Activated CD8-positive, alpha-beta memory T cell treated with anti-CD3 and anti-CD28 coated beads for 24 hours (primary cell): ENCODE measurements at places on chromosomes 11 and 22.

DNA sequence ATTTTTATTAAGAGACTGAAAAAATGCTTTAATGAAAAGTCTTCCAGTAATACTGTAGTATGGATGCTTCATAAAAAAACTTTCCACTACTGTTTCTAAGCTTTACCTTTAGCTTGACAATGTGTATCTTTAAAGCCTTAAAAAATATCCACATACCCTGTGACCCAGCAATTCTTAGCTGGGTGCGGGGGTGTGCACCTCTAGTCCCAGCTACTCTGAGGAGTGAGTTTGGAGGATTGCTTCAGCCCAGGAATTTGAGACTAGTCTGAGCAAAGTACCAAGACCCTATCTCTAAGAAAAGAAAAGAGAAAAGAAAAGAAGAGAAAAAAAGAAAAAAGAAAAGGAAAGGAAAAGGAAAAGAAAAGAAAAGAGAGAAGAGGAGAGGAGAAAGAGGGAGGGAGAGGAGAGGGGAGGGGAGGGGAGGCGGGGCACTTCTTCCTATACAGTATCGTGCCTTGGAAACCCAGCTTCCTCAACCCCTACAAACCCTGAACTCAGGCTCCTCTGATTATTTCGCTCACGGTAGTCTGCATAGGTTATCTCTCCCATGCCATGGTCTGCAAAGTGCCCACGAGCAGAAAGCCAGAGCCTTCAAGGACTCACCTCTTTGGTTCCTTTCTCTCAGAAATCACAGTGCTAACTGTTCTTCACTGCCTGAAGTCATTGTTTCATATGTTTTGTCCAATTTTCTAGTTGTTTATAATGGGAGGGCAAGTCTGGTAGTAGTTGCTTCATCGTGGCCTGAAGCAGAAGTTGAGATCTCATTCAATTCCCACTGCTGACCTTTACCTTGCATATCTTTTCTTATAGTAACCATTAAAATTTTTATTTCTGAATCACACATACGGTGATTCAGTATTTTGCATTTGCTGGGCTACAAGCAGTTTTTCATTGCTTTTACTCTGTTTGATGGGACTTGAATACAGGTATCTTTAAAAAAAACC, 82.2 kb downstream of the FAM83F start:
- DNase-seq: no peak

DNA sequence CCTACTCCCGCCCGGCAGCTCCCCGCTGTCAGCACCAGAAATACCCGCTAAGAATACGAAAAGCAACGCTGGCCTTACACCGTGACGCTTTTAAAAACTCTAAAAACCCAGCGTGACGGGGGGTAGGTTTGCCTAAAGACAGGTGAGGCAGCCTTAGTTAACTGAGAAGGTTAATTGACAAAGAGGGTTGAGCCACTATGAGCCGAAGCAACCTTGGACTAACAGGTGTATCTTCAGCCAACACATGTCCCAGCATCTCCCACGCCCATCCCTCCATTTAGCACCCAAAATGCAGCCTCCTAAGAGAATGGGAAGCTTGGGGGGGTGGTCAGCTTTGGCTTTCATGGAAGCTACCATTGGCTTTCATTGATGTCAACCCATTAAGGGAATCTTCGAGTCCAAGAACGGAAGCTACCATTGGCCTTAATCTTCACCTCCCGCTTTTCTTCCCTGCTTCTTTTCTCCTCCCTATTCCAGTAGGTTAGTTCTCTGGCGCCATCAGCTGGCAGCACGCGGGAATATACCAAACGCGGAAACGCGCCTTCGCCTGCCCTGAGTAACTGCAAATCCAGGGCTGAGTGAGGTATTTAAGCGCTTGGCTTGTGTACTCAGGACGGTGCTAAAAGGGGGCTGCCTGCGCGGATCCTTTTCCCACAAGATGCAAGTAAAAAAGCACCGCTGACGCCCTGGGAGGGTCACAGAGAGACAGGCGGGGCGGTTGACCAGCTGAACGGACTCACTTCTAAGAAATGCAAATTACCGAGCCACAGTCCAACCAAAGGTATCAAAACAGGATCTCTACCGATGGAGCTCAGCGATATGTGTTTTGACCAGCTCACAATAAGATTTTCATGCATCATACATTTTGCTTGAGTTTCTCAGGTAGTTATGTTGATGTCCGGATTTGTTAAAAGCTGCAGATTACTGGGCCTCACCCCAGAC, 38.5 kb upstream of the GLYATL1 start:
- no peak for DNase-seq

GRCh38 chr22:41833369-41834004, 582 bp downstream of the SREBF2 start:
- DNase-seq: peak; percentile 80

- DNase-seq: no peak
Measured at GRCh38 chr11:73539506-73540084, 58.3 kb downstream of the FAM168A start.

DNA sequence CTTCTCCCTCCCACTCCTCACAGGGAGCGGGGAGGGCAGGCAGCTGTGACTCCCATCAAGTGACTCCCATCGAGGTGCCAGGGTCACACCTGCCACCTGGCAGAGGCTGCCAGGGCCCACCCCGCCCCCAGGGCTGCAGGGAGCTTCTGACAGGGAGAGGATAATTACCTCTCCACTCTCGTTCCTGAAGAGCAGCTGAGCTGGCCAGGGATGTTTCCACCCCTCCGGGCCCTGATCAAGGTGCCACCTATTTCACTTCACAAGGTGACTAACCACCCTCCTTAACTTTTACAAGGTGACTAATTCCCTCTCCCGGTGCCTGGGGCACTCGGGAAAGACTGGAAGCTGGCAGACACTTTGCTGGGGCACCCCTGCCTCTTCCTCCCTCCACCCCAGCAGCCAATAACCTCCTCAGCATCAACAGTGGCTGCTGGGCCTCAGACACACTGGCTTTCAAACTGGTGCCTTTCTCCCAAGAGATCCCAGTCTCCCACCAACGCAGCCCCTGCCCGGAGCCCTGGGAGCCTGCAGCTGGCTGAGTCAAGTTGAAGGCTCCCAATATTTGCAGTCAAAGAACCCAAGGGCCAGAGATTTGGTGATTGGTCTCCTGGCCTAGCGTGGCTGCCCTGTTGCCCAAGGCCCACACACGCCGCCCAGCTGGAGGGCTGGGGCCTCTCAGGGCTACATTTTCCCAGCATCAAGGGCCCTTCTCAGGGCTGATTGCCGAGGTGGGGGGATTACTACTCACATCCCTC, 22.0 kb upstream of the MYRF start:
- no peak for DNase-seq

GRCh38 chr22:18985780-18986179, 49.7 kb upstream of the PRODH start:
- no peak for DNase-seq

DNA sequence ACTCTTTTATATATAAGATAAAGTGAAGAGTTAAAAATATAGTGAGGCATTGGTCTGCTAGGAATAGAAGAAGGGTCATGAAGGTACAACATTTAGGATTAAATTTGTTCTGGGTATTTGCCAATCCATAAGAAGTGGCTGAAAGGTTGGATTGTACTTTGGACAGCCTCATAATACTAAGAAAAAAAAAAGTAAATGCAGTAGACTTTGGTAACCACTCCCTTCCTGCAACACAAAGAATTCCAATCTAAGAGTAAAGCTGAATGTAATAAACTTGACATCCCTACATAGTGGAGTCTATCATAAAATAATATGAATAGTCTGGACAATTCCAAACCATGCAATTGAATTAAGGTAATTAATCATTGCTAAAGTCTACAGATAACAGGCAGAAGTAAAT, 2294.4 kb downstream of the LRRC4C start:
- DNase-seq: no peak

DNA sequence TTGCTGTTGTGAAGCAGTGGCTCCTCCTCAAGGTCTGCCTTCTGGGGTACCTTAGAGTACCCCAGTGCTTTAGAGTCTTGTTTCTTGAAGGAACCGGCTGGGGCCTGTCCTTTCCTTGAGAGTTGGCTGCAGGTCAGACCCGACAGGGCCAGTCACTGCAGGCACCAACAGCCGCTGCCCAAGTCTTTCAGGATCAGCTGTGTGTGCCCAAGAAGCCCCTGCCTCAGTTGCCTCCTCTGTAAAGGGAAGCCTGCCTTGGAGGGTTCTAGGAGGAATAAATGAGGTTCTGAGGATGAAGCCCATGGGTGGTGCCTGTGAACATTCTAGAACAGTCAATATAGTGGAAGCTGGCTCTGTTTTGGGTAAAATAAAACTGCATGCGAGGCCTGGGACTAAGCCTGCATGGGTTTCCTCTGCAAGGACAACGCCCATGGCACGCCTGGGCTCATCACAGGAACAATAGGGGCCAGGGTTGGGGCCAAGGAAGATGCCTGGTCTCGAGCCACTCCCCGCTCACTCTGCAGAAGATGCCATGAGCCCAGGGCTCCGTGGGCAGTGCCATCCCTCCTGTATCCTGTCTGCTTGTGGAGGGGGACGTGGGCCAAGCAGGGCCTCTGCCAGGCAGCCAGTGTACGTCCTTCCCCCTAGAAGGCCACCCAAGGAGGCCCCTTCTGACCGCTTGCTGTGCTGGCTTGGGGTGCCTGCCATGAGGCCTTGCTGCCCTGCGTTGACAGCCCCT, 81.6 kb downstream of the MED15 start:
- DNase-seq: no peak

GRCh38 chr11:12680246-12680939, 6.2 kb downstream of the TEAD1 start:
- no peak for DNase-seq

DNA sequence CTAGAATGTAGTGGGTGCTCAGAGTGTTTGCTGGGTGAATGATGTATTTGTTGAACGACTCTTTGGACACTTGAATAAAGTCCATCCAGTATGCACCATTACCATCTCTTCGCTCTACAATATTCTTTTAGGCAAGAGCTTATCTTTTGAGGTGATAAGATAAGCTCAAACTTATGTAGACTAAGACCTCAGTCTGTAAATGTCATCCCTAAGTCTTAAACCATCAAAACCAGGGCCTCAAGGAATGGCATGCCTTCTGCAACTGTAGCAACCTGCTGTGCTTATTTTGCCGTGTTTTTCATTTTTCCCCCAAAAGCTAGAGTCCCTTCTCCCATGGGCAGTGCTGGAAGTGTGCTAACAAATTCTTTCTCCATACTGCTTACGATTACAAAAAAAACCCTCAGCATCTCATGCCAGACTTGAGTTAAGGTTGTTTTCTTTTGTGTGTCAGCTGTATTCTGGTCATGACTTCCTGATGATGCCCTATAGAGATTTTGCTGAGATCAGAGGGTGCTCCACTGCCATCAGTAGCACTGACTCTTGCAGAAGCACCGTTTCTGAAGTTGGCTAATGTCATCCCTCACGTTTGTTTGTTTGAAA, 27.8 kb downstream of the LIMK2 start:
- no peak for DNase-seq

DNA sequence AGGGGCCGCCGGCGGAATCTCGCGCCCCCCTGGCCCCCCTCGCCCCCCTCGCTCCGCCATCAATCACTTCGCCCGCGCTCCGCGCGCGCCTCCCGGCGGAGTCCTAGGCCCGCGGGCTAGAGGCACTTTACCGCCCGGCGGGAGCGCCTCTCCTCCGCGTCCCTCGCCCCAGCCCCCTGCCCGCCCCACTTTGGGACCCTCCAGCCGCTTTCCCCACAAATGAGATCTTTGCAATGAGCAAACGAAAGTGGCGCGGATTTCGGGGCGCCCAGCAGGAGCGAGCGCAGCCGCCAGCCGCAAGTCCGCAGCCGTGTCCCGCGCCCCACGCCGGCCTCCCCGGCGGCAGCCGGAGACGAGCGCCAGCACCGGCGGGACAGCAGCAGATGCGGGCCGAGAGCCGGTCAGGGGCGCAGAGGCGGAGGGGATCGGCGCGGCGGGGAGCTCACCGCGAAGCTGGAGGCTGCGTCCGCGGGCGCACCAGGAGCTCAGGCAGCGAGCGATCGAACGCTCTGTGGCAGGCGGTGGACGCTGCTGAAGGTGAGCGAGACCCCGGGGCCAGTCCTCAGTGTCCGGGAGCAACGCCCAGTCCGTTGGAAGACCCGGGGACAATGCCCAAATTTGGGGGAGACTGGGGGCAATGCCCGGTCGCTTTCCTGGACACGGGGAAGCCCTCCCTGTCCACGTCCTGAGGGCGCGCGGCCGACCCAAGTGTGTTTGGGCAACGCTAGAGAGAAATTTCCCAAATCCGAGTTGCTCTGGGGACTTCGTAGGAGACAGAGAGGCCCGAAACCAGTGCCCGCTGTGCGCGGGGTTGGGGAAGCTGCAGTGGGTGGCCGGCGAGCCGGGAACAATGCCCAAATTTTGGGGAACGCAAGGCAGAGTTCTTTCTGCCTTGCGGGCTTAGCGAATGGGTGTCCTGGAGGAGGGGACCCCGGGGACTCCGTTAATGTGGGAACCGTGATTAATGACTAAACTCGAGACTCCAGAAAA, 1.5 kb upstream of the IGF2 start:
- DNase-seq: no peak

DNA sequence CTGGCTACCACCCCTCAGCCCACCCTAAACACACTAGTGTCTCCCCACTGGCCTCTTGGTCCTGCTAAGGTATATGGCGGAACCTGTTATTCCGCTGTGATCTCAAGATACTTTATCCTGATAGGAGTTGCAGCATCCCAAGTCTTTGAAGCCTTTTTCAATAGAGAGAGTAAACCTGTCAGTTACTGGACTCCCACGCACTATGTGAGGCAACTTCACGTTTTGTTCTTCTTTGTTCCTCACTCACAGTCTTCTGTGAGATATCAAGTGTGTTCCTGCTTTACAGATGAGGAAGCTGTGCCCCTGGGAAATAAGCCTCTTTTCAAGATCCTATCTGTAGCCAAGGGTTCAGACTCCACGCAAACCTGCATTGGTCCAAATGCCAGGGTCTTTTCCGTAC, 127.8 kb downstream of the MYO18B start:
- DNase-seq: no peak

DNA sequence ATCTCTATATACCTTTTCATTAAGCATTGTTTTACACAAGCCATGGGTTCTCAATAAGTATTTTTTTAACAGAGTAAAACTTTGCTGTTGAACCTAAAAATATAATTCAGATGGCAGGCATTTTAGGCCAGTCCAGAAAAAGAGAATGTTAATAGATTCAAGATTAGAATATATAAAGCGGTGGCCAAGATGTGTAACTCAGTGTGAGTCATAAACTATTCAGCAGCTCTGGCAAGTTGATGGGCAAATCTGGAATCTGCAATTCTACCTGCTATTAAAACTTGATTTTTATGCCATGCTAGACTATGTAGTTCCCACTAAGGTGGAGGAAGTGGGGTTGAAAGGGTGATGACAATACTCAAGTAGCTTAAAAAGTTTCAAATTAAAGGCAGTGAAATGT, 45.4 kb downstream of the CASP12 start:
- no peak for DNase-seq
